Neural crest cell (in vitro differentiated cells): ENCODE measurements at places on chromosomes 2 and 18.

DNA sequence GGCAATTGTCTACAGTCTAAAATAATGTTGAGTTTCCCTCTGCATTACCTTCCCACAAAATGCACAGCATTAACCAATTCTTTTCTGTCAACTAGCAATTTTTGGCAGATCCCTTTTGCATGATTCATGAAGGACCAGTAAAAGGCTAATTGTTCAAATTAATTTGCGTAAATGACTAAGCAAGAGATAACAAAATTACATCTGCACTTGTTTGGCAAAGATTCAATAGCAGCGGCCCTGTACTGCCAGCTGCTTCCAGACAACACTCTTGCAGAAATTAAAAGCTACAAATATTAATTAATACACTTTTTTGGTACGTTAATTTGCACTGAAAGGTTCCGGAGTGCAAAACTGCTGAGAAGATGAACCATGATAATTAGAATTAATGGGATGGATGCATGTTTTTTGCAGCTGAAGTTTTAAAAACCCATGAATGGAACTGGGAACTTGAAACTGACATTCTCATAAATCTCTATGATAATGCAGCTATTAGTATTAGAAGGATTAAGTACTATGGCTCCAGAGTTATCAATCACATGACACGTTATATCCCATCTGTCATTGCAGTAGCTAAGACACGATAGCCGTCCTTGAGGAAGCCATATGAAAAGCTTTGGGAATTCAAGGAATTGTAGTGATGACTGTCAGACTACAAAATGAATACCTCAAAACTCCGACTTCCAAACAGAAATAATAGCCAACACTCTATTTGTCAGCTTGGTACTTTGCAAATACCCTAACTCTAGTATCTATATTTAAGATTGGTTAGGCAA lies 1268.3 kb upstream of the ACVR2A start:
- no peak for DNase-seq

- DNase-seq = no peak
These were observed 207.1 kb downstream of the NDUFA10 start for GRCh38 chr2:239818086-239818485.

DNA sequence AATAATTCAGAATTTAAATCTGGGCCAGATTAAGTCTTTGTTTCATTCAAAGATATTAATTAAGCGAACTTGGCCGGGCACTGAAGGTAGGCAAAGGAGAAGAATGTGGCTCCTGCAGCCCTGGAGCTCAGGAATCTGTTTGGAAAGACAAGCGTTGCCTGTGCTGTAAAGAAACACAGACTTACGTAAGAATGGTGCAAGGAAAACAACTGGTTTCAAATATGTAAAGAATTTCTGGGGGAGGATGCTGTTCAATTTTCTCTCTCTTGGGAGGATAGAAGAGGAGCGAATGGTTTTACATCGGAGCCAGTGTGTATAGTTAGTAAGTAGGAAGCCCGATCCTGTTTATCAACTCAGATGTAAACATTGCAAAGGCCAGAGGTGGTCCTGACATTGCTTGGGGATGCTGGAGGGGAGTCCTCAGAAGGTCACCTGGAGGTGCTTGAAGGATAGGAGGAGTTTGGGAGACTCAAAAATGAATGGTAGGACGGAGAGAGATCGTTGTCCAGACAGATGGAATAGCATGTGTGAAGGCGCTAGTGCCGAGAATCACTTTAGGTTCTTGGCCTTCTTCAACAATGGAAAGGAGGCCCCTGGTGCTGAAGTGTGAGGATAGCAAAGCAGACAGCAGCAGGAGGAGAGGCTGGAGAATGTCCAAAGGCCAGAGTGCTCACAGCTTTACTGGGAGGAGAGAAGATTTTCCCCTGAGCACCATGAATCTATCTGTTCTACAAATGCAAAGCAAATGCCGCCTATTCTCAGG lies 456.1 kb downstream of the LPIN1 start:
- DNase-seq = no peak

GRCh38 chr18:12403601-12404506 lies 3.9 kb upstream of the PRELID3A start:
- DNase-seq = no peak

DNA sequence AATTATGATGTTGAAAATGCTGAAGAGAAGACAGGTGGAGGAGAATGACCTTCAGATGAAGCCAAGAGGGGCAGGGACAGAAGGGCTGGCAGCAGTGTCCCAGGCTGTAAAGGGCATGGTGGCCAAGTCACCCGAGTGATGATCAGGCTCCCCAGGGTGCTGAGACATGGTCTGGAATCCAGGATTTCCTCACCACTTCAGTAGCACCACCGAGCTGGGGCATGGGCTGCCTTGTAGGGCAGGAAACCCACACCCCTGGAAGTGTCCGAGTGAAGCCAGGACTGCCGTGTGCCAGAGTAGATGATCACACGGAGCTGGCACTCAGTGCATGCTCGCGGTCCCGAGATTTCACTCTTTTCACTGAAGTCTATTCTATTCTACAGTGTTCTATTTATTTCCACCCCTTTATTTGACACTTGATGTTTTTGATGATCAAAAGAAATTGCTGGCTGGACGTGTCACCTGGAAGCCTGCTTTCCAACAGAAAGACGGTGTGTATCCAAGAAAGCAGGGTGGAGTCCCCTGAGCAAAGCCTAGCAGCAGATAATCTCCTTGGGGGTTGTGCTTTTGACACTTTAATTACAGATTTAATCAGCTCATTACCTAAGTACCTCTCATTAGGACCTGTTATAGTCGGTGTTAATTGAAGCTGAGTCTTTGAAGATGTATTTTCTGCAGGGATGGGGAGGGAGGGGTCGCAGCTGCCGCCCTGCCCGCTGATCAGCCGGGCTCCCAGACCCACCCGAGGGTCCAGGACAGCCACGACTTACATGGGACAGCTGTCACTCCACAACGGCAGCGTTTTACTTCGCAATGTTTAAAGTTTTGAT lies 92.3 kb downstream of the SEPTIN10 start:
- no peak for DNase-seq

- DNase-seq = no peak
These were observed 46.1 kb downstream of the BCL11A start for GRCh38 chr2:60507211-60507965.

DNA sequence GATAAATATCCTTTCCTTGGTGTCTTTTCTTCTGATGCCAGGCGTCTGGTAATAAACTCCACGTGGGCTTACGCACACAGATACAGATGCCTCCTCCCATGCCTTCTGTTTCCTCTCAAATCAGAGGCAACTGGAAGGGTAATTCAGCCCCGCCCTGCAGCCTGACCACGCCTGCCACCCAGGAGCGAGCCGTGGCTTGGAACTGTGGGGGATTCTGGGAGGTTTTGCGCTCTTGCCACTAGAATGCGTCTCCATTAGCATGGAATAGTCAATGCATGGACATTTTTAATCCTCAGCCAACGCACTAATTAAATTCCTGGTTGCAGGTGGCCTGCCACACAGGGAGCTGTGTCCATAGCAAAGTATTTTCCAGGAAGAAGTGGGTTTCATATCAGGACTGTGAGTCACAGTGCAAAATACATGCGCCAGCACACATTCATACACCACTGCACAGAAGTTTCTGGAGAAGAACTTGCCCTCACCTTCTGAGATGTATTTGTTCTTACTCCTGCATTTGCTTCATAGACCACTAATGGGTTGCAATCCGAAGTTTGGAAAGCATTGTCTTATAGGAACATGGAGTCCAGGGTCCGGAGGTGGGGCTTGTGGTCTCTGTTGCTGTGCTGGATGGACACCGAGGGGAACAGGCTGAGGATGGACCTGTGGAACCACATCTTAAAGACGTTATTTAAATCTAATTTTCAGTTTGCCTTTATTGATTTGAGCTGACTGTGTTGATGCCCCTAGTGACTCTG lies 151.4 kb downstream of the LDLRAD4 start:
- no peak for DNase-seq

DNA sequence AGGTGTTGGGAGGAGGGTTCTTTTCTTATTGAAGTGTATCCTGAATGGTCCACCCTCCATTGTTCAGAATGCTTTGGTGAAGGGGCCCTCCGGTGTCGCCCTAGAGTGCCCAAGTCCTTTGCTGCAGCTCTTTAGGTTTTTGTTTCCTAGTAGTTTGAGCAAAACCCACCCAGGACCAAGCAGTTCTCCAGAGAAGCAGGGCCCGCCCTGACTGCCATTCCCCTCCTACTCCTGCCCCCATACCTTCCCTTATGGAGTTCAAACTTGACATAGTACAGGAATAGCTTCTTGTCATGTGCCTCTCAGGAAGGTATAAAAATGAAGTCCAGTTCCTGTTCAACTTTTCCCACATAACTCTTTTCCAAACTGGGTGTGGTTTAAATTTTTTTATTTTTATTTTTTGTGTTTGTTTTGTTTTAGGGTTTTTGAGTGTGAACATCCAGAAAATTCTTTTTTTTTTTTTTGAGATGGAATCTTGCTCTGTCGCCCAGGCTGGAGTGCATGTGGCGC lies 5.6 kb downstream of the MERTK start:
- DNase-seq = no peak

DNA sequence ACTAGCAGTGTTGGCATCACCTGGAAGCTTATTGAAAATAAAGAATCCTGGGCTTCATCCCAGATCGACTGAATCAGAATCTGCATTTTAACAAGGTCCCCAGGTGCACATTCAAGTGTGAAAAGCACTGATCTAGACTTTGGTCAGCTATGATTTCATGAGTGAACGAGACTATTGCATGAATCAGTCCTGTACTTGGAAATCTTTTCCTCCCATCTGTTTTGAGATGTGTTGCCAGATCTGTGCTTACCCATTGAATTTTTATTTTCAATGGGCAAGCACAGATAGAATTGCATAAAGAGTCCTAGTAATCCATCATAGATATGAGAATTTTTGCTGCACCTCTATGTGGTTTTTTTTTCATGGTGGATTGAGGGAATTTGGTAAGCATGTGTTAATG lies 64.0 kb downstream of the PMS1 start:
- DNase-seq = no peak
